Right renal pelvis (tissue), 4 donors: ENCODE measurements at places on chromosomes 3 and 15. TPM values are rescaled to one million over a fixed set of nuclear protein-coding genes. Genes with fewer than 3 reads are reported as not detected.

GP5 gene
- 0.91 TPM for polyA plus RNA-seq

TEX55 gene
- polyA plus RNA-seq, result not detected

GP9 gene
- 1.00 TPM for polyA plus RNA-seq

LCTL gene
- 0.10 TPM for polyA plus RNA-seq

HYAL1 gene
- polyA plus RNA-seq, result 6.2 TPM

PLCH1 gene
- 10.3 TPM for polyA plus RNA-seq

CDHR4 gene
- 0.05 TPM for polyA plus RNA-seq

RTP4 gene
- polyA plus RNA-seq, result 0.73 TPM

RHOV gene
- polyA plus RNA-seq, result 2.3 TPM

IGDCC3 gene
- 8.0 TPM for polyA plus RNA-seq

EFCC1 gene
- polyA plus RNA-seq, result 2.9 TPM

MYO9A gene
- polyA plus RNA-seq, result 34.0 TPM

APOD gene
- 4.3 TPM for polyA plus RNA-seq

SPPL2A gene
- polyA plus RNA-seq, result 96.0 TPM

ZNF662 gene
- 22.5 TPM for polyA plus RNA-seq

SPINK8 gene
- polyA plus RNA-seq, result 0.32 TPM

ACTRT3 gene
- polyA plus RNA-seq, result 4.9 TPM

CHMP2B gene
- polyA plus RNA-seq, result 67.2 TPM

ZNF197 gene
- polyA plus RNA-seq, result 30.5 TPM

CCDC39 gene
- 5.1 TPM for polyA plus RNA-seq

THSD4 gene
- 34.5 TPM for polyA plus RNA-seq

CCR3 gene
- not detected for polyA plus RNA-seq

MUC13 gene
- not detected for polyA plus RNA-seq

TBCCD1 gene
- 20.0 TPM for polyA plus RNA-seq

GOLGA8T gene
- 1.2 TPM for polyA plus RNA-seq

CRABP1 gene
- 57.5 TPM for polyA plus RNA-seq

STXBP5L gene
- 0.21 TPM for polyA plus RNA-seq

GRK7 gene
- 0.13 TPM for polyA plus RNA-seq

SLC22A13 gene
- 1.9 TPM for polyA plus RNA-seq

C2CD4A gene
- polyA plus RNA-seq, result 0.36 TPM

CYP1A2 gene
- polyA plus RNA-seq, result 0.19 TPM

MB21D2 gene
- 14.9 TPM for polyA plus RNA-seq

VIPR1 gene
- polyA plus RNA-seq, result 1.1 TPM

MAGI1 gene
- polyA plus RNA-seq, result 32.9 TPM

RAD18 gene
- 12.7 TPM for polyA plus RNA-seq

CORO2B gene
- polyA plus RNA-seq, result 24.5 TPM

STRC gene
- 0.58 TPM for polyA plus RNA-seq

GOLGA6L10 gene
- polyA plus RNA-seq, result 3.9 TPM

EIF1B gene
- polyA plus RNA-seq, result 135 TPM

PRSS50 gene
- polyA plus RNA-seq, result 2.6 TPM

RTP1 gene
- not detected for polyA plus RNA-seq

SLC35G2 gene
- polyA plus RNA-seq, result 4.3 TPM

GOLGA8O gene
- not detected for polyA plus RNA-seq

XIRP1 gene
- polyA plus RNA-seq, result 0.15 TPM

TRANK1 gene
- polyA plus RNA-seq, result 7.5 TPM

GHSR gene
- polyA plus RNA-seq, result not detected

B3GALNT1 gene
- polyA plus RNA-seq, result 57.1 TPM

CD200R1 gene
- 1.1 TPM for polyA plus RNA-seq

FANCD2OS gene
- 0.51 TPM for polyA plus RNA-seq

ZNF717 gene
- polyA plus RNA-seq, result 20.6 TPM

CD96 gene
- polyA plus RNA-seq, result 0.69 TPM

PCSK6 gene
- 9.4 TPM for polyA plus RNA-seq
